ENCODE measurements at places on chromosomes 5 and 9.

- no peak for DNase-seq
These were observed 63.3 kb downstream of the LIX1 start for GRCh38 chr5:97078958-97079743.

GRCh38 chr5:102453716-102454115 is 45.1 kb downstream of the SLCO6A1 start:
- peak; percentile 4 for DNase-seq

DNA sequence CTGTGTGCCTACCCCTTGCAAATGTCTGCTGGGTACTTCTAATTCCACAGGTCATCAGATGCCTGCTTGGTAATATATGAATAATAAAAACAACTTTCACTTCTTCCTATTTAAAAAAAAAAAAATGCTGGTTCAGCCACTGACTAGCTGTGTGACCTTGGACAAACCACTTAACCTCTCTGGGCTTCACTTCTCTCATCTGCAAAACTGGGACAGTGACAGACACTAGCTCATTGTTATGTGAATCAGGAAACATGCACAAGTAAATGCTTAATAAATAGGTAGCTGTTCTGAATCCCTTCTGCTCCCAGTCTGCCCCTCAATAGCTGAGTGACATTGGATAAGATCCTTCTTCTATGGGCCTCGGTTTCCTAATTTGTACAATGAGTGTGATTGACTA is 62.6 kb upstream of the HAND1 start:
- DNase-seq: no peak

- DNase-seq: no peak
These were observed 112.2 kb downstream of the PIP5K1B start for GRCh38 chr9:68817079-68817875.

- DNase-seq: peak; percentile 32
These were observed 338.4 kb downstream of the DNAH5 start for GRCh38 chr5:13606051-13606450.

DNA sequence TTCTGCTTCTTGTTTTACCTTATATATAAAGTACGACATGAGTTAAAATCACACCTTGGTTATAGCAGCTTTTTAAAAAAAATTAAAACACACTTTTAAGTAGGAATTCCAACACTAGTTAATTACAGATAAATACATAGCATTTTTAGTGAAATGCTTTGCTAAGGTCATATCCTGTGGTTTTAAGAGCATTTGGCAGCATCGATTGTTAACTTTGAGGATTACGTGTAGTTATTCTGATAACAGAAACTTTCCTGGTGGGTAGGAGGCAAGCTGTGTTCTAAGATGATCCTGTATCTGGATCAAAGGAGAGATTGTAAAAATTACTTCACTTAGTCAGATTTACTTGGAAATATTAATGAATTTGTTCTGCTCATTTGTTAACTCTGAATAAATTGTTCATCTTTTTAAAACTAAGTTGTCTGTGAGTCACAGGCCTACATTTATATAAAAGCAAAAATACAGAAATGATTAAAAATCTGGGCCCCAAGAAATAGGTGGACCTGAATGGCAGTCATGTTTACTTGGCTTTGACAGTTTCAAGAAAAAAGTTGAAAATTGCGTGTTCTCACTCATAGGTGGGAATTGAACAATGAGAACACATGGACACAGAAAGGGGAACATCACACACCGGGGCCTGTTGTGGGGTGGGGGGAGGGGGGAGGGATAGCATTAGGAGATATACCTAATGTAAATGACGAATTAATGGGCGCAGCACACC is 58.3 kb downstream of the TRIO start:
- DNase-seq: no peak

DNA sequence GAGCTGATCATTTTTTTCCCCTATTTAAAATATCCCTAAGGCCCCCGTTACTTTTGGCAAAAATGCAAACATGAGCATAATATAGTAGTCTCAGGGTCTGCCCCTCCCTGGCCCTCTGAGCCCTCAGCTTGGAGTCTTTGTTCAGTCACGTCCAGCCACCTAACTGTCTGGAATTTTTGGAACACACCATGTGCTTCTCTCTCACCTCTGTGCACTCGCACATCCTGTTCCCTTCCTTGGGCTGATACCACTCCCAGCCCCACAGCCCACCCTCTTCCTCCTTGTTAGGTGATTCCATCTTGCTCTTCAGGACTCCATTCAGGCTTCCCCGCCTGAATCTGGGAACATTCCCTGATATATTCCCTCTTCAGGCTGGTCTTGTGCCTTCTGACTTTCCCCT is 16.0 kb downstream of the TDRD7 start:
- DNase-seq: no peak

- no peak for DNase-seq
These were observed 76.7 kb upstream of the CCNG1 start for GRCh38 chr5:163360656-163361055.

DNA sequence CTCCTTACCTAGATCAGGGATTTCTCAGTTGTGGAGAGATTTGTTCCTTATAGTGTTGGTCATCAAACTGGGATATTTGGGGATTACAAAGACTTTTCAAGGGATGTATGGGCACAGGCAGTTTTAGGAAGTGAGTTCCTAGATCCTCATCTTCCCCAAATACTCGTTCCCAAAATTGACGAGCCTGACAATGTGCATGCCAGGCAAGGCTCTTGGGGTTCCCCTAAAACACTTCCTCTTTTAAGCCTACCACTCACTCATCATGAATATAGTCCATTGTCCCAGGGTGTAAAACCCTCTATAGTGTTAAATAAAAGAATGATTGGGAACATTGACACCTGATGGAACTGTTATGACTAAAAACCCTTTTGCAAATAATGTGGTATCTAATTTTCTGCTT is 26.4 kb downstream of the PDCD1LG2 start:
- DNase-seq: no peak

GRCh38 chr9:118578467-118578866 is 790.8 kb downstream of the BRINP1 start:
- no peak for DNase-seq

DNA sequence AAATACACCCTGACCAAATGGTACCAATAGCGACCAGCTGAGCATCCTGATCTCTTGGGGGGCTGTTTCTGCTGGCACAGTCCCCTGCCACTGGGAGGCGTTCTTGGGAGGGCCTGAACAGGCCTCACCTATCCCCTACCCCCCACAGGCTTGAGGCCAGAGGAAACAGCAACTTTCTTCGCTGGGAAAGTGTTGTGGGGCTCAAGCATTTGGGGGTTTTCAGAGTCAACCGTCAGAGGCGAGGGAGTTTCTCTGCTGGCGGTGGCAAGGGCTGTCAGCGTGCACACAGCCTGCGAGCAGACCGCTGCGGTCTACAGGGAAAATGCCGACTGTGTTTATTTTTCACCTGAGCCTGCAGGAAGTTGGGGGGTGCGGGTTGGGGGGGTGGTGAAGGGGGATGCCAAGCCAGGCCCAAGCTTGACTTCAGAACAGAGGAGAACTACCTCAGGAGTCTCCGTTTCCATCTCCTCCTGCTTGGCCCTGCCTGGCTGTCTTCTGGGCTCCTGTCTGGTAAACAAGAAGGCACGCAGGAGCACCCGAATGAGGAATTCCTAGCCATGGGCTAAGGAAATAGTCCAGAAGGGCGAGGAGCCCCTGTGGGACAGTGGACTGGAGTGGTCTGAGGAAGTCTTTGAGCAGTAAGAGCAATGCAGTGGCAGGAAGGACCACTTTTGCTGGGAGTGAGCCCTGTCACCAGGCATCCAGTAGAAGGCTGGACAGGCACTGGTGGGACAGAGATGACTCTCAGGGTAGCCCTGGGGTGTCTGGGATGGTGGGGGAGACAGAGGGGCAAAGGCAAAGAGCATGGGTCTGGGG is 18.1 kb downstream of the TCF7 start:
- DNase-seq: no peak

GRCh38 chr5:177043958-177044357 is 21.5 kb downstream of the ZNF346 start:
- DNase-seq: no peak

DNA sequence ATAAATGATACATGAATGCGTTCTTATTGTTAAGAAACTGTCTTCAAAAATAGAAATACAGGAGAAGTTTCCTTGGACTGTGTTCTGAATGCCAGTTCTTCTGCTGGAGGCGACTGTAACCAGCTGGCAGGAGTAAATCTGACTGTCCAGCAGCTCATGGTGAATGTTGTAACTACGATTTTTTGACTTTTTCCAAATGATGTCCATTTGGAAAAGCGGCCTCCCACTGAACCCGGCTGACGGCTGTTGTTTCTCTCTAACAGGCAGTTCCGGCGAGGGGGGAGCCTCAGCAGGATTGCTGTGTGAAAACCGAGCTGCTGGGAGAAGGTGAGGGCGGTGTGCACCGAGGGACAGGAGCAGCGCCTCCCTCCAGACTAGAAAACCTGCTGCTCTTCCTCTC is 91.9 kb downstream of the EHMT1 start:
- DNase-seq: no peak

GRCh38 chr5:42858687-42859086 is 47.0 kb upstream of the SELENOP start:
- no peak for DNase-seq

DNA sequence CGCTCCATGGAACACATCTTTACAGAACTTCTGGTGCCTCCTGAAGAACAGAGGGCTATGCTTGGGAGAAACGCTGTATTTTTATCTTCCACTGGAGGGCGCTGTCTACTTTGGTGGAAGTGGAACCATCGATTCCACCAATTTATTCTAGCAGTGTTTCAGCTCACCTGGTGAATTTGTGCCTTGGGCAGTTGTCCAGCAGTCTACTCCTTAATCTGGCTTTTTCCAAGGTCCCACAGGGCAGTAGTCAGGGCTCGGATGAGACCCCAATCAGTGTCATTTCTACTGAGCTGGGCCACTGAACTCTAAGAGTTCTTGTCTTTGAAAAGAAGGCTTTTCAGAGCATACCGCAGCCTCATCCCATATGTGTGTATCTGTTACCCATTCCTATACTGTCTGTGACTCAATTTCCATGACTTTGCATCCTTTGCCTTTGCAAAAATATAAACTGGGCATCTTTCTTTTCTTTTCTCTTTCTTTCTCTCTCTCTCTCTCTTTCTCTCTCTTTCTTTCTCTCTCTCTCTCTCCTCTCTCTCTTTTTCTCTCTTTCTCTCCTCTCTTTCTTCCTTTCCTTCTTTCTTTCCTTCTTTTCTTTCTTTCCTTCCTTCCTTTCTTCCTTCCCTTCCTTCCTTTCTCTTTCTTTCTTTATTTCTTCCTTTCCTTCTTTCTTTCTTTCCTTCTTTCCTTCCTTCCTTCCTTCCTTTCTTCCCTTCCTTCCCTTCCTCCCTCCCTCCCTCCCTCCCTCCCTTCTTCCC is 138.4 kb upstream of the ZNF618 start:
- DNase-seq: peak; percentile 54

- DNase-seq: no peak
These were observed 90.8 kb downstream of the COL23A1 start for GRCh38 chr5:178499352-178499751.

- DNase-seq: no peak
These were observed 287.4 kb downstream of the ARHGAP26 start for GRCh38 chr5:143057580-143057999.

DNA sequence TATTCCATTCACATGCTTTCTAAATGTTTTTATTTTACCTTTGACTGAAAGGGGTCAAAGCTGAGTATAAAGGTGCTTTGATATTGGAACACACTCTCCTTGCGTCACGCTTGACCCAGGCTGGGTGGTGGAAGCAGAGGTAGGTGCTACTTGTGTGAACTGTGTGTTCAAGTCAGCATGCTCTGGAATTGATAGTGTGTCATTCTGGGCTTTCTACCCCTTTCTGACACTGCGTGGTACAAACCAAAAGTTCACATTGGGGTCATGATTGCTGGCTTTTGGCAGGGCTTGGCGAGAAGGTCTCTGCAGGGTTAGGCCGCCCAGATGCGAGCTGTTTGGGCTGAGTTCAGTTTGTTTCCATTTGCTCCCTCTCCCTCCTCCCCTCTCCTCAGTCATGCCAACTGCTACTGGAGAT is 131.8 kb downstream of the ADAMTSL1 start:
- DNase-seq: no peak

GRCh38 chr9:88835038-88835466 is 156.2 kb upstream of the S1PR3 start:
- DNase-seq: no peak

GRCh38 chr5:80238097-80238496 is 17.8 kb downstream of the SERINC5 start:
- DNase-seq: no peak

- peak; percentile 57 for DNase-seq
These were observed 8.7 kb upstream of the NDUFB6 start for GRCh38 chr9:32581512-32582143.

DNA sequence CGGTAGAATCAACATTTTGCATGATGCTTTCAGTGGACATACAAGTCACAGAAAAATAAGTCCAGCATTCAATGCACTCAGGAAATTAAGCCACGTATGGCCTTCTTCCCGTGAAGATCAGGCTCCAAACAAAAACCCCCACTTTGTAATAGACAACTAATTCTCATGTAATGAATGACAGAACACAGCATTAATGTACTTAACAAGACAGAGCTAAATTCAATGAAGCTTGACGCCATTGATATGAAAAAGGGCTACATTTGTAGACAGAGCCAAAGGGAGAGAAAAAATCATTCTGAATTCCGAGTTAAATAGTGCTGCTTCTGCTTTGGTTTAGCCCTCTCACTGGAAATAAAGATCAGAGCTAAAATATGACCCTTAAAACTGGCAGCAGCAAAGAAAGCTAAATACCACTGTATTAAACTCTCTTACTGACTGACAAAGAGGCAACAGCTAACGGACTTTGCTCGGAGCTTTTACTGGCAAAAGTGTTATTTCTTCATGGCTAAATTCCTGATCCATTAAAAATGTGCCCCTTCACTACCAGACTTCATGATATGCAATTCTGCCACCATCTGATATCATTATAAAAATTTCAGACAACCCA is 250.5 kb downstream of the BNC2 start:
- no peak for DNase-seq
